ENCODE measurements at places on chromosomes 11 and 22. TPM values are rescaled to one million over a fixed set of nuclear protein-coding genes. Genes with fewer than 3 reads are reported as not detected.
A peak's percentile ranks its signal among the peaks of the same experiment; 100 is the strongest.

DNA sequence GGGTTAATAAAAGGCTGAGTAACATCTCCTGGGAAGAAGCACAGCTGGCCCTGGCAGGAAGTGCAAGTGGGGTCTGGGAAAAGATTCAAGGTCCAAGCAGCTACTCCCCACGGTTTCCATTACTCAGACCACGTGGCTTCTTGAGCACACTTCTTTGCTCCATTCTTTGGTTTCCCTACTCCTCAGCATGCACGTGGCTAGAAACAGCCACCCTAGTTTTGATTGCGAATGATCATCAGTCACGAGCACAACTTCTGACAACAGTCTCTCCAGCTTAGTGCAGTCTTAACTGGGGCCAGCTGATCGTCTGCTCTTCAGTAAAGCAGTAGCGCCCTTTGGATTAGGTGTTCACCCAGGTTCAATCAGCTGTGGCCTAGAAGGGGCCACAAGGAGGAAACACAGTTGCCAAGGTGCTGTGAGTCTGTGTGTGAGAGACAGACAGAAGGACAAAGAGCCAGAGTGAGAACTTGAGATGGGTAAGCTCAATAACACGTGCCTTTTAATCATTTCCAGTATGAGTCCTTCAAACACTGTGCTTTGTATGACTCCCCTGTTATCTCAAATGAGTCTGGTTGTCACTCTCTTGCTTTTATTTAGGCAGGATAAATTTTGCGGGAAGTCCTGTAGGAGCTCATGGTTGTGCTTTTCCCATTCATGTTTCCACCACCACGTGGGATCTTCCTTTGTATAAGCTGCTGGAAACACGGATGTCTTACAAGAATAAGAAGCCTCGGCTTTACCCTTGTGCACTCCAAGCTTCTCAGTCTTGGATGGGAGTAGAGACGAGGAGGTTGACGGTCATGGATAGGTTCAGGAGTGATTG, 901 bp upstream of the PARVA start:
- DNase-seq, result no peak

DNA sequence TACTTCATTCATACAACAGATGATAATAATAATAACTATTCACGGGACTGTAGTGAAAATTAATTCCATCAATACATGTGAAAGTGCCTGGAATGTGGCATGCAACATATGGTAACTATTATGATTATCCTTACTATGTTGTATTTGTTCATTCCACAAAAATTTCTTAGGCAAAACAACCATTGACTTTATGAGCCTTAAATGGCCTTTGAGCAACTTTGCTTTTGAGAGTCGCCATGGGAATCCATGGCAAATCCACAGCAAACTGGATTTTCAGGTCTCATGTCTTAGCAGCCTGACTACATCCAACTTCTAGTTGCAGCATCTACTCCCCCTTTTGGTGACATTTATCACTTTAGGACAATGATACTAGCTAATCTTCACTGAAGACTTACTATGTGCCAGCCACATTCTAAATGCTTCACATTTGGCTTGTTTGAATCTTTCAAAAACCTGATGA, 56.8 kb downstream of the SLC1A2 start:
- peak; percentile 16 for DNase-seq

DNA sequence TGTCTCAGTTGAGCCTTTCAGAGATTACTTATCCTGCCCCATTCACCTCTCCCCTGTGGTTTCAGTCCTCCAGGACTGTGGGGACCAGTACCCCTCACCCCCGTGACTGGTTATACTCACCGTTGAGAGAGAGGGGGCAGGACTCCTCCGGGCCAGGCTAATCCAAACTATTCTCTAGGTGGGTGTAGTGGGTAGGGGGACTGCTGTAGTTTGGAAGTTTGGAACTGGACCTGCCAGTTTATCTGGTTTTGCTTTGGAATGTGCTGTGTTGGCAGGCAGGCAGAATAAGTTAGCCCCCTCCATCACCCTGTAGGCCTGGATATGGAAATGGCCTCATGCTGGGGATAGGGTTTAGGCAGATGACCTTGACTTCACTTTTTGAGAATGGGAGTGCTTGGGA, 13.5 kb downstream of the TEAD1 start:
- DNase-seq, result no peak

DNA sequence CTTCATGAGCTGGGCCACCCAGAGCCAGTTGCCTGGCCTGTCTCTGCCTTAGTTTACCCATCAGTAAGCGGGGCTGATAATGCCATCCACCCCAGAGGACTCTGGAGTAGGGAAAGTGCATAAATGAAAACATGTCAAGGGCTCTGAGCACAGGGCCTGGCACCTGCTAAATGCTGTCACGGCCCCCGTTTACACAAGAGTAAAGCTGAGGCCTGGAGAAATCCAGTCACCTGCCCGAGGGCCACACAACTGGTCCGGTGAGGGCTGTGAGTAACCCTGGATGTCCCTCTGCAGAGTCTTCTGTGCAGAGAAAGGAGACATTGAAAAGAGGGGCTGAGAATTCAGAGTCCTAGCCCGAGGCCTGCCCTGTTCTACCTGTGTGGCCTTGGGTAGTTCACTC, 110.6 kb upstream of the ANO1 start:
- DNase-seq, result no peak

DNA sequence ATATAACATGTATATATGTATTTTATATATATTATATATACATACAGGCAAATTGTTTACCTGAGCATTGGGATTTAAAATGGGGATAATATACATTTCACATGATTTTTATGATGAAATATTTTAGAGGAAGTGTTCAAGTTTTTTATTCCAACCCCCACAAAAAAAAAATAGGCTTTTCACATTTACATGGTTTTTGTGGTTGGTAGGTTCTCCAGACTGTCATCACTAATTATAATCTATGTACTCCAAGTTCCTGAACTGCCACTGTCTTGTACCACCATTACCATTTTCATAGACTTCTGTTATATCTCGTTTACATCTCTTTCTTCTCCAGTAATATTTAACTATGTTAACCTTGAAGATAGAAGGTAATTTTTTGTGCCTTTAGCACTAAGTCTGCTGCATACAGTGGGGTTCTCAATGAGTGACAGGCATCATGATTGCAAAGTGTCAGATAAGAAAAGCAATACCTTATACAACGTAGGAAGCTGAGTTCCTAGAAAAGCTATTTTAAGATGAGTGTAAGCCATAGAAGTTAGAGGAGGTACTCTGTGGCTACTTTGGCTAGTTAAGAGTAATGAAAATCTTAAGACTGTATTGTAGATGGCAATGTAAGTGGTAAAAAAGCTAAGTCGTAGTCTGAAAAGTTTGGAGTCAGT, 5.2 kb downstream of the TMEM126A start:
- no peak for DNase-seq

The GLYAT gene
- not detected for total RNA-seq

DNA sequence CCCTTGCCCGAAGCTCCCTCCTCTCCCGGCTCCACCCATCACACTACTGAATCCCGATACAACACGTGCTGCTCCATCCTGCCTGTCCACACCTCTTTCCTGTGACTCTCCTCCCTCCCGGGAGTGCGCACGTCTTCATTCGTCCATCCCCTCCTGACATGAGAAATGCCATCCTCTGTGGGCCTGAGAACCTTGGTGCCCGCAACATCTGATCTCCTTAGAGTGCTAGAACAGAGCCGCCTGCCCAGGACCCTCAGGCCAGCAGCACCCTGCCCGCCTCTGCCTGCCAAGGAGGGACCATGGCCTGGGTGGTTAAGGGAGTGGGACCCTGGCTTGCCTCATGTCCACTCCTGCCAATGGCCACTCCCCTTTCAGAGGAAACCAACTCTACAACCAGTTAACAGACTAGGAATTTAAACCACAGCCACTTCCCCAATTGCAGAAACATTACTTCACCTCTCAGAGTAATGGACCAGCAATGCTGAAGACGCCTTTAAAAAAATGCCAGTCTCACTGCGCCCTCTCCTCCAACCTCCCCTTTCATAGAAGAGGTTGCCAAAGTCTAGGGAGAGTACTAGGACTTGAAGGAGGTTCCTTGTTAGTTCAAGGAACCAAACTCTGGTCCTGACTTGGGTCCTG, 466.3 kb downstream of the OPCML start:
- DNase-seq, result no peak

GRCh38 chr22:49243965-49244364, 583.7 kb downstream of the BRD1 start:
- no peak for DNase-seq

GRCh38 chr22:46049726-46050450, 72.9 kb upstream of the WNT7B start:
- DNase-seq, result no peak

The B4GAT1 gene
- total RNA-seq, result 4.2 TPM

DNA sequence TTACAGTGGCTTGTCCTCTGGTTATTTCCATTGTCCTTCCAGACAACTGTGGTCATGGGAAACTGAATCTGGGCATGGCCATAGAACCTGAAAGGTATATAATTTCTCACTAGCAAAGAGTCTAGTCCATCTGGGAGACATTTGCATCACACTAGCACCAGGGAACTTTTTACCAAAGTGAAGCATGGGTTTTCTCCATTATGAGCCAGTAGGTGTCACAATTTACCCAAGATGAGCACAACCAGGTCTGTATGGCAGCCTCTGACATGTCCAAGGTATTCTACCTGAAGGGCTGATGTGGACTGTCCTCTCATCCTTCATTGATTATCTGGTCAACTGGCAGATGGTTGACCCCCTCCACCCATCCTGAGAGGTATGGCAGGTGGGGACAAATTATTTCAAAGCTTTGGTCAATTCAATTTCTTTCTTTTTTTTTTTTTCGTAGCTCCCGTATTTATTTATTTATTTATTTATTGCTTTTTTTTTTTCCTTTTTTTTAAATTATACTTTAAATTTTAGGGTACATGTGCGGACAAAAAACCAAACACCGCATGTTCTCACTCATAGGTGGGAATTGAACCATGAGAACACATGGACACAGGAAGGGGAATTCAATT, 425.9 kb downstream of the TMEM135 start:
- DNase-seq, result no peak

GRCh38 chr11:35163702-35164496, 24.9 kb downstream of the CD44 start:
- no peak for DNase-seq

The RCOR2 gene
- total RNA-seq, result not detected

DNA sequence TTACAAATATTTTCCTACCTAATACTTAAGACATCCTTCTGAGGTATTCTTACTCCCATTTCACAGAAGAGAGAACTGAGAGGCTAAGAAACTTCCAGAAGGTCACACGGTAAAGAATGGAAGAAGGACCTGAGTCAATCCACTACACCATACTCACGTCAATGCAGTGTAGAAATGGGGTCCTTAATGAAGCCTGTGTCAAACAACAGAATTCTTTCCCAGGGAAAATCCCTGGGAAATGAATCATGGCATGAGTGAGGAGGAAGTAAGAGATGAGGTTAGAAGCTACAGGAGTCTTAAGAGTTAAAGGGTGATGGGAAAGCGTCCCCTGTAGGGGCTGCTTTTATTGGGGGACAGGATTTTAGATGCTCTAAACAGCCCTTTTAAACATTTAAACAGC, 147.9 kb downstream of the C11orf91 start:
- DNase-seq, result no peak

DNA sequence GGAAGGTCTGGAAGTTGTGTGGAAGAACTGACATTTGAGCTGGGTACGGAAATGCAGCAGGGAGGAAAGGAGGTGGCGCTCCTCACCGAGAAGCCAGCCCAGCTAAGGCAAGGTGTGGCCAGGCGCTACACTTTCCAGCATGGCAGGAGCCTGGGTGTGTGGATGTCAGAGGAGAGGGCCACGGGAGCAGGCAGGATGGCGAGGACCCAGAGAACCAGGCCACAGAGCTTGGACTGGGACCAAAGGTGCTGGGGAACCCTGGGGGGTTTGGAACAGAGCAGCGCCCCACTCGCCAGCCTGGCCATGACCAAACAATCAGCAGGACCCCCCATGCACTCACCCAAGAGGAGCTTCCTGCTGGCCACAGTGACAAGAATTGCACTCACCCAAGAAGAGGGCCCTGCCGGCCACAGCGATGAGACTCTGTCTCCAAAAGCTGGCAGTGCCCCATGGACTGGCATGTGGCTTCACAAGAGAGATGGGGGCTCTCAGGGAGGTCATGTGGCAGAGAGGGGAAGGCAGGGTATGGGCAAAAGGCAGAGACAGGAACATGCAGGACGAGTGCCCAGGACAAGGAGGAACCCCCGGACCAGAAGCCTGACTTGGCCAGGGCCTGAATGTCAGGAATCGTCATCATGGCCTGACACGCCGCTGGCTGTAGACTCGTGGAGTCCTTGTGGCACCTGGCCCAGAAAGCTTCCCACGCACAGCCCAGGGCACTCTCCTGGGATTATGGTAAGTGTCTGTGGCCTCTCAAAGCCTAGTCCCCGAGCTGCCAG, 45.4 kb downstream of the IGF2 start:
- no peak for DNase-seq

DNA sequence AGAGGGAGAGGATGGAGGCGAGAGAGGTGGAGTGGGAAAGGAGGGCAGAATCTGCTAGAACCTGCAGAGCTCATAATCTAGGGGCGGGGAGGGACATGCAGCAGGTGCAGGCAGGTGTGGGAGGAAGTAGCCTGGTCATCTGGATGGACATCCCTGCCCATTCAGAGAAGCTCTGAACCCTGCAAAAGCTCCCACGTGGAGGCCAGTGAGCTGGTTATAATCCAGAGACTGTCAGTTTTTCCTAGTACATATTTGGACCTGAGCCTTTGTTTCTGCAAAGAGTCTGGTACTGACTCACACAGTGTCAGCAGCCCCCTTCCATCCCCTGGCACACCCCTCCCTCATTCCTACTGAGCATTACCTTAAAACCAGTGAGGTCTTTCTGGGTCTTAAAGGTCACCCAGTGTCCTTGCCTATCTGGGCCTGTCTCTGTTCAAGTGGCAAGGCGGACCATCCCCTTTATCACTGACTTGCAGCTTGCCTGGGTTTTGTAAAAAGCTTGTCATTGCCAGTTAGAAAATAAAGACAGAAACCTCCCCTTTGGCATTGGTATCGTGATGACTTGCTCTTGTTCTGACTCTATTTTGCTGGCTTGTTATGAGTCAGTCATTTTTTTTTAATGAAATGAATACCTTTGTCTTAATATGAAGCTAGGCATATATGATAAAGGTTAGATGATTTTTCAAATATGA, 26.1 kb downstream of the PTPRJ start:
- DNase-seq, result no peak

GRCh38 chr11:84648471-84648870, 978.7 kb downstream of the DLG2 start:
- DNase-seq, result no peak

- no peak for DNase-seq
These were observed 51.2 kb downstream of the TPBGL start for GRCh38 chr11:75291741-75292140.

GRCh38 chr22:34696557-34696956, 369.4 kb upstream of the ISX start:
- no peak for DNase-seq

GRCh38 chr22:19766511-19767426, 6.2 kb downstream of the TBX1 start:
- peak; percentile 56 for DNase-seq

The PRR33 gene
- total RNA-seq, result not detected

DNA sequence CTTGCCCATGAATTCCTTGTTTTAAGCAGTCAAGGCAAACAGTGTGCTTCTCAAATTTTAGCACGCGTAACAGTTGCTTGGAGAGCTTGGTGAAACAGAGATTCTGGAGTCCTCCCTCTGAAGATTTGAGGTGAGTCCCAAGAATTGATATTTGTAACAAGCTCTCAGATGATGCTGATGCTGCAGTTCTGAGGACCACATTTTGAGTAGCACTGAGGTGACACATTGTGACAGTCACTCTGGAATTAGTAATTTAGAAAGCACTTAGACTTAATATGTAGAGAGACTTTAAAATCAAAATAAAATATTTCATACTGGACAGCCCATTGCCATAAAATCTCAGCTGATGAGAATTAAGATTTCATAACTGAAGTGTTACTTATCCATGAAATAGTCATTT, 38.5 kb downstream of the DNAJC24 start:
- no peak for DNase-seq
